Endodermal cell (in vitro differentiated cells): ENCODE measurements at places on chromosomes 7 and 10. TPM values are rescaled to one million over a fixed set of nuclear protein-coding genes. Genes with fewer than 3 reads are reported as not detected.
A peak's percentile ranks its signal among the peaks of the same experiment; 100 is the strongest.

HMX2 gene
- total RNA-seq: not detected in 3 replicates

PIP gene
- total RNA-seq: not detected in 2 replicates

GIMAP5 gene
- not detected in 3 replicates for total RNA-seq

- no peak for DNase-seq
These were observed 186.4 kb upstream of the NFE2L3 start for GRCh38 chr7:25965405-25966123.

- peak; percentile 24 for DNase-seq
These were observed 29.8 kb downstream of the STRA8 start for GRCh38 chr7:135263321-135263970.

DNA sequence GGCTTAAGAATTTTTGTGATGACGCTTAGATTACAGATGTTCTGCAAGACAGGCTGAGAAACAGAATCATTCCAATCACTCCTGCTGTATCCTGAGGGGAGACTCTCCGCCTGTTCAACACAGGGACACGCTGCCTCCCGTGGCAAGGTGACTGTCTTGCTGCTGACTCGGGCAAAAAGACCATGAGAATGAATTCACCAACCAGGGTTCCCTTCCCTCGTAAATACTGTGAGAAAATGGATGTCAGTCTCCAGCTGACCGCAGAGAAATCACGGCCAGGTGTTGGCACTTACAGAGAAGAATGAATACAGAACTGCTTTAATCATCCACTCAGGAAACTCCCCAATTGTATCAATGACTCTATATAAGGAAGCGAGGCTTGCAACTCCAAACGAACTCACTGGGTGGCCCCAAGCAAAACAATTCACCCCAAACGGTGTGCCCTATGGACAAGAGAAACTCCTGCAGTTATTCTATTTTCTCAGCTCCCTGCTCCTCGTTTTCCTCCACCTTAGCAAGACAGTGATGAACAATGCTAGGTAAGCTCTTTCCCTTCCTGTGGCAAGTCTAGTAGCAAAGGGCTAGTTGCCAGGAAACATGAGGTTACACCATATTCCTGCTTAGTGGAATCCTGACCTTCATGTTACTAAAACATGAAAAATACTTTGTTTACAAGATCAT is 22.8 kb downstream of the GNA12 start:
- DNase-seq: peak; percentile 76

DNA sequence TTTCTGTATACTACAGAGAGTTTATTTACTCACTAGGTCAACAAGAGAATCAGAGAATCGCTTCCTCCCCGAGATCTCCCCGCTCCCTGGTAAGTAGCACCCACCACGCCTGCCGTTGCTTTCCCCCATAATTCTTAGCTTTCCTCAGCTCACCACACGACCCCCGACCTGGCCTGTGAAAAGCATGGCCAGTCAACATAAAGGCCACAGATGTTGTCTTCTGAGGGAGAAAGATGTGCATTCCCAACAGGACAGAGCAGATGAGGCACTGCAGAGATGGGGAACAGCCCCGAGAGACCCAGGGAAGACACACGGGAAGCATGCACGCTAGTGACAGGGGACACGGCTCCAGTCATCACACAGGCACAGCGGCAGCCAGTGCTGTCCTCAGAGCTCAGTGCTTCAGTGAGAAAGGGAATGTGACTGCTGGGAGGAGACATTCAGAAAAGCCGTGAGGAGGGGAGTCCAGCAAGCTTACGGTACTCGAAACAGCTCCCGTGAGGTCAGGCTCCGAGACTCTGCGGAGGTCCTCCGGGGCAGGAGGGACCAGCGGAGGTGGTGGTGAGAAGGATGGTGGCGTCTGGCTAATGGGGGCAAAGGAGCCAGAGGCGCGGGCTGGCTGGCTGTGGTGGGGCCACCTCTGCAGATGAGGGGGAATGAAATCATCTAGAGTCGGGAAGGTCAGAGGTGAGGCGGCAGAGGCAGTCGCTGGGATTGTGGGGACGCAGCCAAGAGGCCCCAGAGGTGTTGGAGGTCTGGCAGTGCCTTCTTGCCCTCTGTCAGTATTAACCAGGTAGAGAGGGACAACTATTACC is 123.4 kb upstream of the PDLIM1 start:
- DNase-seq: no peak

GRCh38 chr10:132448248-132448731 is 51.3 kb downstream of the PWWP2B start:
- peak; percentile 93 for DNase-seq

DNA sequence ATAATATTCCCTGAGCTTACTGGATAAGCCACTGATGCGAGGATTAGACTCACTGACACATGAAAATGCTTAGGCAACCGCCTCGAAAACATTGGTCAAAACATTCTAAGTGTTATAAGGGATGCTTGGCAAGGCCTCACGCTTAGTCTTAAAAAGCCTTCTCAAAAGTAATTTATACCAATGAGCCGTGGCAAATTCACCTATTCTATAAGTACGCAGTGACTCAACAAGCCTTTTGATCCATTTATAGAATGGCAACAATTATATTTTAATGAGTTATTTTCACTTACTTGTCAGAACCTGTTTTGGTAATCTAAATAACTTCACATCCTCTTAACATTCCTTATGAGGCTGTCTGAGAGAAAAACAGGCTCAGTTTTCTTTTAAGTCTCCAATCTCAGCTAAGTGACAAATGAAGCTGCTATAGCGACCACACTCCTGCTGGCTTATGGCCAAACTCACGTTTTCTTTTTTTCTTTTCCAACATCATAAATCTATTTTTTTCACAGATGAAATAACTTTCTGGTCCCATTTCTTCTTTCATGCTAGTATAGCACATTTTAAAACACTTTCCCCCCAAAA is 121.2 kb upstream of the AFAP1L2 start:
- DNase-seq: no peak

DNA sequence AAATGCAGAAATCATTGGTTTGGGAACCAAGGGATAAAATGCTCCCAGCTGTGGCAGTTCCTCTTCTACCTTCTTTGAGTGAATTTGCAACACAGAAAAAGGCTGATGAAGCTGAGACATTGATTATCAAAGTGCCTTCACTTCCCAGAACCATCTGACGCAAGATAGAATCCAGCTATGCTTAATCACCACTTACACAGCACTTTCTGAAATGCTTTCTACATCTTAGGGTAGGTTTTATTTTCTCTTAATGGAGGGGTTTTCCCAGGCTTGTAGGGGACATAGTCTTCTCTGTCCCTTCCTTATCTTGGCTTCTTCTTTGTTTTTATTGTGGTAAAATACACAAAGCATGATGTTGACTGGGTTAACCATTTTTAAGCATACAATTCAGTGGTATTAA is 332.6 kb upstream of the ZNF32 start:
- no peak for DNase-seq

DNA sequence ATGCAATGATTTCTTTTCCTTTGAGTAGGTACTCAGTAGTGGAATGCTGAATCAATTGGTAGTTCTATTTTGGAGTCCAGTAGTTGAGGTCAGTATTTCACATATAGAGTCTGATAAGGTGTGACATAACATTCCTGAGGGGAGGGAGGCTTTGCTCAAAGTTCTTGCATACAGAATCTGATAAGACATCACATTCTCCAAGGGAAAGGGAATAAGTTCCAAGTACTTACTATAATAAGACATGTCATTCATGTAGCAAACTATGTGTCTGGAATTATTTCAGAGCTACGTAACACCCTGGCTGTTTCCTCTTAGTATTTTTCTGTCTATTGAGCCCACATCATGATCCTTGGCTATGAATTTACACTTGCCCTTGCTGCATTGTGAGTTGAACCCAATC is 74.3 kb upstream of the POM121L12 start:
- no peak for DNase-seq

DNA sequence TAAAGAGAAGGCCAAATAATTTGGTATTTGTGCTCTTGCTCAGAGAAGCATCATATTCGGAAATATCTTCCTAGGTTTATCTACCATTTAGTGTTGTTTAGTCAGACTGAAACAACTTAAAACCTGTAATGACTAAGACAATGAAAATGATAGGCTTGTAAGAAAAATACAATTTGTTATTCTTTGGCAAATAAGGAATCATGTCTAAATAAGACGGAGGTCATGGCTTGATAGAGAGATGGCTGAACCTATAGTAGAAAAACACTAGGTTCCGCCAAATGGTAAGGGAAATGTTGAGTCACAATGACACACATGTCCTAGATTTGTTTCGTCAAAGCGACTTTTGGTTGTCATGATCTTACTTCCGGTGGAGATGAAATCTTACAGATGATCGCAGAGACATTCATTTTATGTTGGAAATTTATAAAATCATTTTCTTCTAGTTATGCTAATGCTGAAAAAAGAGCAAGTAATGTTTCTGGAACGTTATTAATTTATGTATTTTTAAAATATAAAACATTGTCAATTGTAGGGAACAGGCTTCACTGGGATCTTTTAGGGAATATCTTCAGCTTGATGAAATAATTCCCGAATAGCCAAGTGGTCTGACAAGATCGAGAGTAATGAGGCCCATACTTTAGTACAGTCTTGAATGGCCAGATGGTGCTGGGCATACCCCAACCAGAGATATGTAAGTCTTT is 1.0 kb downstream of the SRGN start:
- no peak for DNase-seq

- no peak for DNase-seq
These were observed 244.2 kb upstream of the IGFBP3 start for GRCh38 chr7:46165276-46165675.
